H1 (cell line): ENCODE measurements at places on chromosomes 11 and 22. TPM values are rescaled to one million over a fixed set of nuclear protein-coding genes. Genes with fewer than 3 reads are reported as not detected.
A peak's percentile ranks its signal among the peaks of the same experiment; 100 is the strongest.

ST14 gene
- 22.4 and 25.7 TPM in 2 replicates for total RNA-seq

CRYBA4 gene
- 0.67 and 1.5 TPM in 2 replicates for total RNA-seq

OR2AT4 gene
- total RNA-seq: not detected in 2 replicates

GPHA2 gene
- 0.97 and 1.5 TPM in 2 replicates for total RNA-seq

GRCh38 chr11:68402355-68403031, 58.1 kb upstream of the PPP6R3 start:
- no peaks in the 10 kb centered on the region for H3K27me3 ChIP-seq
- no peak overlapping the region for H3K4me3 ChIP-seq
- peaks cover 6% of the 10 kb centered on the region for H3K36me3 ChIP-seq
- H3K4me1 ChIP-seq: no peaks in the 10 kb centered on the region
- DNase-seq: peak; percentile 58
- H3K27ac ChIP-seq: no peak overlapping the region

- no peak overlapping the region for H3K27ac ChIP-seq
- no peaks in the 10 kb centered on the region for H3K4me1 ChIP-seq
- peaks cover 4% of the 10 kb centered on the region for H3K27me3 ChIP-seq
Measured at GRCh38 chr11:16412525-16413172, 56.3 kb upstream of the SOX6 start.

DNA sequence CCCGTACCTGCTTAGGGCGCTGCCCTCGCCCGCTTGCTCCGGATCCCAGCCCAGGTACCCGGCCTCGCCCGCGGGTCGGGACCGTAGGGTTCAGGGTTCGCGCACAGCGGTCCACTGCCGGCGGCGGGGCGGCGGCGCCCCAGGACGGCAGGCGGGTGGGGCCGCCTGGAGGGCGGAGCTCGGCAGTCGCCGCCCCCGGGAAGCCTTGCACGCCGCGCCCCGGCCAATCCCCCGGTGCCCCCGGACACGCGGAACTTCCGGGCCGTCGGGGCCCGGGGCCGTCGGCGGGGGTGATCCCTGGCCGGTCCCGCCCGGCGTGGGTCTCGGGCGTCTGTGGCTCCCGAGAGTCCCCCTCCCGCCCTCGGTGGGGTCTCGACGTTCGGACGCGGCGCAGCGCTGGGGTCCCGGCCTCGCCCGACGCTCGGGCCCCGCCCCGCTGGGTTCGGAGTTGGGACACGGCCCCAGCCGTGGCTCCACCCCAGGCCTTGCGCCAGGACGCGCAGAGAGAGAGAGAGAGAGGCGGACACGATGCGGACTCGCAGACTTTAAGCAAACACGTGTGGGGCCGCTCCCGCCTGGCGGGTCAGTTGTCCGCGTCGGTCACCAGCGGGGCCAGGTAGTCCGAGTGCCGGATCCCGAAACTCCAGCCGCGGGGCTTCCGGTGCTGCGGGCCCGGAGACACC, at the start of gene TYMP:
Gene TYMP, minus strand, starts transcription at position 116 of the 683 bp plus-strand sequence. CDS start 303 bp downstream, outside the sequence.
- H3K4me3 ChIP-seq: peak within 1 kb of the TSS; percentile 68
- peaks cover 70% of the 10 kb centered on the region for H3K27me3 ChIP-seq
- no peak within 1 kb of the TSS for H3K27ac ChIP-seq
- peaks cover 10% of the 10 kb centered on the region for H3K4me1 ChIP-seq
- H3K36me3 ChIP-seq: no peaks in the 10 kb centered on the region

DNA sequence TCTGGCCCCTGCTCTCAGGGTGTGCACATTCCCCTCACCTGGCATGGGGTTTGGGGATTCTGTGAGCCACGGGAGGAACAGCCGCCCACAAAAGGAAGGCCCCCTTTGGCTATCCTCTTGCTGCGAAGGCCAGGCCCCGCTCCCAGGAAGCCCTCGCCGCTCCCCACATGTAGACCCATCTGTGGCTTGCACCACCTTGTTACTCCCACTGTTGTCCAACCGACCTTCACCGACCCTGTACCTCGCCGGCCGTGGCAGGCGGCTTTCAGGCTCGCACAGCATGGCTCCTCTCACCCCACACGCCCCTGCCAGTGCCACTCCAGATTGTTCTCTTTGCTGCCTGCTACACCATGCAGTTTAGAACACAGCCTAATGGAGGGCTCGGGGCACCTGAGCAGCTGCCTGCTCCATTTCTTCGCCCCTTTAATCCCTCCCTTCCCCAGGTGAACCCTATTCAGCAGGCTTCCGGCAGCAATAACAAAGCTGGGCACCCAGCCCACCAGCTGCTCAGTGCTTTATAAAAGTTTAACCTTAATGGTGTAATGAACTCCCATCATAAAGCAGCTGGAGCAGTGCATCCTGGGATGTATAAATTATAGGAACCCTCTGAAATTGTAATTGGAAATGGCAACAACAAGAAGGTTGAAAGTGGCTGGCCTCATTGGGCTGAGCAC, 10.7 kb downstream of the DAGLA start:
- no peak for DNase-seq
- no peak overlapping the region for H3K27ac ChIP-seq
- no peaks in the 10 kb centered on the region for H3K27me3 ChIP-seq
- H3K4me3 ChIP-seq: no peak overlapping the region

GRCh38 chr11:18657673-18658072, 23.5 kb upstream of the SPTY2D1 start:
- H3K27ac ChIP-seq: no peak overlapping the region
- no peak overlapping the region for H3K4me3 ChIP-seq
- no peaks in the 10 kb centered on the region for H3K4me1 ChIP-seq
- no peaks in the 10 kb centered on the region for H3K36me3 ChIP-seq
- no peak for DNase-seq
- no peaks in the 10 kb centered on the region for H3K27me3 ChIP-seq

DNA sequence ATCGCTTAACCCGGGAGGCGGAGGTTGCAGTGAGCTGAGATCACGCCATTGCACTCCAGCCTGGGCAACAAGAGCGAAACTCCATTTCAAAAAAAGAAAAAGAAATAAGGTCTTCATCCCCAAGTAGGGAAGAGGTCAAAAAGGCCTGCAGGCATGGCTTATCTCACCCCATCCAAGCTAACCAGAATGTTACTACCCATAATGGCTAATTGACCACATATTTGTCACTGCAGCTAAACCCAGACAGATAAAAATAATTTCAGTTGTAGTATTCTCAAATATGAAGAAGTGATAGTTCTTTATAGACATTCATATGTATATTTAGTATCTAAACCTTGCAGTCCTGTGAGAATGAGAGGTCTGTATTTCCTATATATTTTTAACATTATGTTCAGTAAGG, 17.8 kb downstream of the PIWIL4 start:
- H3K4me1 ChIP-seq: no peaks in the 10 kb centered on the region
- no peak overlapping the region for H3K4me3 ChIP-seq
- H3K27ac ChIP-seq: no peak overlapping the region
- DNase-seq: no peak

DNA sequence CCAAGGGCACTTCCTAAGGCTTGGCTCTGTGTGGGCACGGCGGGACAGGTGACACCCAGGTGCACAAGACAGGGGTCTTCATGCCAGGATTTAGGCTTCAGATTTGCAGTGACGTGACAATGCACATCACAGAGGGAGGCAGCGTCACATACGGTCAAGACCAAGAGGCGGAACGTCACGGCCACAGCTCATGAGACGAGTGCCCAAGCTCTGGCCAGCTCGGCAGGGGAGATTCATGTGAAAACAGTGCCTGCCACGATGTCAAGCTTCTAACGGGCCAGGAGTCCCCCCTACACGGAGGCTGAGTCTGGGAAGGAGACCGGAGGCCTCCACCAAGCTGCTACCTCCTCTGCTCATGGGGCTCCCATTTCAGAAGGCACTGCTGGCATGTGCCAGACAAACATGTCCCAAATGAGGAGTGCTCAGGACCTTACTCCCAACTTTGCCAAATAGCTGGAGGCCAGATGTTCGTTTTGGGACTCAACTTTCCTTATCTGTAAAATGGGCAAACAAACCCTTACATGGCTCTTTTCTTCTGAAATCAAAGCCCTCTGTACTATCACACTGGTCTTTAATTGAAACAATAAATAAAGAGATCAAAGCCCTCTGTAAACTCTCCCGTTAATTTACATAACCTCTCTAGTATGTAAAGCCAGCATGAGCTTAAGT, 16.6 kb downstream of the VPS37C start:
- H3K27ac ChIP-seq: no peak overlapping the region
- no peaks in the 10 kb centered on the region for H3K36me3 ChIP-seq
- H3K4me3 ChIP-seq: no peak overlapping the region

GRCh38 chr11:93983542-93984195, 37.5 kb upstream of the HEPHL1 start:
- H3K36me3 ChIP-seq: no peaks in the 10 kb centered on the region
- DNase-seq: no peak
- no peak overlapping the region for H3K27ac ChIP-seq
- no peak overlapping the region for H3K4me3 ChIP-seq
- H3K4me1 ChIP-seq: no peaks in the 10 kb centered on the region

DNA sequence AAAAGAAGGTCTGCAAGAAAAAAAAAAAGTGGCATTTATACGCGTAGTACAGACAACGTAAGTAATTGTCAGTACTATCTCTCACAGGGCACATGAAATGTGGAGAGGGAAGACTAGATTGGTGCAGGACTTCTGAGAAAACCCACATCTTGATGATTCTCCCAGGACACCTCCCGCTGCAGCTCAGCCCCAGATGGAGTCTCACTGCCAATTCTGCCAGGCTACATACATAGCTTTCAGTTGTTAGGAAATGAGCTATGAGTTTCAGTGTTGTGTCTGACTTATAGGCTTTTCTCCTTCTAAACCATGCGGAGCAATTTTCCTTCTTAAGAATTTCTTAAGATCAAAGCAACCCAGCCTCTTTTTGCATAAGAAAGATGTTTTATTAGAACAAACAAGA, 9.6 kb downstream of the OR5A2 start:
- H3K4me1 ChIP-seq: no peaks in the 10 kb centered on the region
- H3K27ac ChIP-seq: no peak overlapping the region
- H3K36me3 ChIP-seq: no peaks in the 10 kb centered on the region
- no peak overlapping the region for H3K4me3 ChIP-seq
- no peak for DNase-seq

DNA sequence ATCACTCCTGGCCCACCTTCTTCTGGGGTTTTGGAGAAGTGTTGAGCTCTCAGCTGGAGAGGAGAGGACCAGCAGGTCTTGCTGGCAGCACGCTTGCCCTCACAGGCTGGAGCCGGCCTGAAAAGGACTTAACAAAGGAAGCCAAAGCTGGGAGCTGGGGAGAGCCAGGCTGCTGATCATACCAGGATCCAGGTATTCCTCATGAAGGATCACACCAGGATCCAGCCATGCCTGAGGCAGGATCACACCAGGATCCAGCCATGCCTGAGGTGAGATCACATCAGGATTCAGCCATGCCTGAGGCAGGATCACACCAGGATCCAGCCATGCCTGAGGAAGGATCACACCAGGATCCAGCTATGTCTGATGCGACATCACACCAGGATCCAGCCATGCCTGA, 17.0 kb downstream of the MRGPRD start:
- H3K36me3 ChIP-seq: no peaks in the 10 kb centered on the region
- H3K27ac ChIP-seq: no peak overlapping the region
- no peaks in the 10 kb centered on the region for H3K4me1 ChIP-seq
- H3K4me3 ChIP-seq: no peak overlapping the region
- H3K27me3 ChIP-seq: no peaks in the 10 kb centered on the region

GRCh38 chr11:114129142-114129541, 69.6 kb downstream of the ZBTB16 start:
- H3K27me3 ChIP-seq: no peaks in the 10 kb centered on the region
- H3K4me3 ChIP-seq: no peak overlapping the region
- no peak for DNase-seq
- no peaks in the 10 kb centered on the region for H3K4me1 ChIP-seq

GRCh38 chr11:91804042-91804441, 420.6 kb upstream of the FAT3 start:
- H3K36me3 ChIP-seq: no peaks in the 10 kb centered on the region
- no peaks in the 10 kb centered on the region for H3K27me3 ChIP-seq
- no peak overlapping the region for H3K4me3 ChIP-seq
- peaks cover 9% of the 10 kb centered on the region for H3K4me1 ChIP-seq
- peak; percentile 50 for DNase-seq

- H3K27me3 ChIP-seq: no peaks in the 10 kb centered on the region
- peaks cover 5% of the 10 kb centered on the region for H3K4me1 ChIP-seq
- no peak for DNase-seq
- no peaks in the 10 kb centered on the region for H3K36me3 ChIP-seq
- H3K27ac ChIP-seq: no peak overlapping the region
- H3K4me3 ChIP-seq: no peak overlapping the region
Measured at GRCh38 chr22:45094825-45095224, 68.9 kb upstream of the NUP50 start.

GRCh38 chr22:48745842-48746788, 1081.6 kb downstream of the BRD1 start:
- no peak overlapping the region for H3K27ac ChIP-seq
- H3K27me3 ChIP-seq: no peaks in the 10 kb centered on the region
- no peaks in the 10 kb centered on the region for H3K4me1 ChIP-seq
- no peak overlapping the region for H3K4me3 ChIP-seq

GRCh38 chr11:88174709-88175568, at the start of gene RAB38:
RAB38 (minus strand) TSS chr11:88175443; CDS start chr11:88175384, 59 bp downstream.
- no peaks in the 10 kb centered on the region for H3K36me3 ChIP-seq
- H3K4me3 ChIP-seq: peak within 1 kb of the TSS; percentile 64
- H3K27me3 ChIP-seq: no peaks in the 10 kb centered on the region
- DNase-seq: peak; percentile 81
- H3K27ac ChIP-seq: no peak within 1 kb of the TSS
- peaks cover 4% of the 10 kb centered on the region for H3K4me1 ChIP-seq

DNA sequence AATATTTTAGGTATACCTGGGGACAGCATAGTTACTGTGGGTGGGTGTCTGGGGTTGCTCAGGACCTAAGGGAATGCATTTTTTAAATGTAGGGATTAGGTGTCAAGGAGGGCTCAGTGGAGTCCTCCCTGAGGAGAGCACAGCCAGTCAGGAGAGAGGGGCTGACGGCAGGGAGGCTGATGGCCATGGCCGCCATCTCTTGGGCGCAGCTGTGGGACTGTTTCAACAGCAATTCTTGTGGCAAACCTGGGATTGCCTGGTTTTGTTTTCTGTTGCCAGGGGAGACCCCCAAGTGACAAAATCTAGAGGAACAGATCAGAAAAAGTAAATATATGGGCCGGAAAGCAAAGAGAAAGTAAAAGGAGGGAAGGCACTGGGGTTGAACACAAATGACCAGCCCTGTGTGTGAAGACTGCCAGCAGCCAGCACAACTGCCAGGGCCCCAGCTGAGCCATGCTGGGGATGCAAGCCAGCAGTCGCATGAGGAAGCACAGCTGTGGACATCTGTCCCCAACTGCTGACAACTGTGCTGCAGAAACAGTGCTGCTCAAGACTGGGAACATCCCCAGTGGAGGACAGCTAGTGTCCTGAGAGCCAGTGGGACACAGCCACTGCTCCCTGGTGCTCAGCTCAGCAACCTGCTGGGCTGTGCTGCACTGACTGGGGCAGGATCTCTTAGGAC, 10.5 kb downstream of the MIF start:
- no peak overlapping the region for H3K27ac ChIP-seq
- H3K27me3 ChIP-seq: no peaks in the 10 kb centered on the region; the same call in none of the 2 replicates
- H3K36me3 ChIP-seq: no peaks in the 10 kb centered on the region; the same call in 1 of the 2 replicates

DNA sequence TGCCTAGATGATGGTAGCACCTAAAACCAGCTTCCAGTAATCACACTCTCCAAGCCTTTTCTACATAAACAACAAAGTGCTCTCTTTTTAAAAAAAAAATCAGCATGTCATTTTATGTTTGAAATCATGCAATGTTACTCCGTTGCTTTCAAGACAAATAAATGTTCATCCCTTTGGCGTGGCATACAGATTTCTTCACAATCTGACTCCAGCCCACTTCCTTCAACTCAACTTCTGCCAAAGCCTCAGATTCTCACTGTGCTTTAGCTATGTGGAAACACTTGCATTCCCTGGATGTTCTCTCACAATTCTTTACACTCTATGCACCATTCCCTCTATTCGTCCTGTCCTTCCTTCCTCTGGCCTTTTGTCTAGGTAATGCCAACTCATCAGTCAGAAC, 206.3 kb upstream of the BLID start:
- DNase-seq: no peak
- peaks cover under 1% of the 10 kb centered on the region for H3K27me3 ChIP-seq
- H3K4me1 ChIP-seq: peaks cover 5% of the 10 kb centered on the region
- no peaks in the 10 kb centered on the region for H3K36me3 ChIP-seq

GRCh38 chr11:116658876-116659535, 113.8 kb downstream of the BUD13 start:
- H3K4me3 ChIP-seq: no peak overlapping the region
- no peaks in the 10 kb centered on the region for H3K4me1 ChIP-seq
- no peak for DNase-seq
